Stimulated activated CD8-positive, alpha-beta memory T cell treated with anti-CD3 and anti-CD28 coated beads, Interleukin-4, amount 100 ng/mL, for 4 hours (primary cell): ENCODE measurements at places on chromosomes 16 and 17.

- no peak for DNase-seq
Measured at GRCh38 chr17:64502021-64502420, 4.1 kb downstream of the DDX5 start.

GRCh38 chr16:57299009-57299718 lies 14.7 kb upstream of the PLLP start:
- DNase-seq: no peak

DNA sequence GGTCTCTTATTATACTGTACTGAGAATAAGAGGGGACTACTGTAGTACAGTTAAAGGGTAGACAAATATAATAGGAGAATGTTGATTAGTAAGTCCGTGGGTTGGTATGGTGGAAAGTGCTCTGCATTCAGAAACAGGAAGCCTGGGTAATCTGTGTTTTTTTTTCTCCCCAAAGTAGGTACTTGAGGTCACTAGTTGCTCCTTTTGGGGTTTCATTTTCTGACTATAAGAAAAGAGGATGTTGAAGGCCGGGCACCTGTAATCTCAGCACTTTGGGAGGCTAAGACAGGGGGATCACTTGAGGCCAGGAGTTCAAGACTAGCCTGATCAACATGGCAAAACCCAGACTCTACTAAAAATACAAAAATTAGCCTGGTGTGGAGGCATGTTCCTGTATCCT lies 42.0 kb upstream of the MMD start:
- DNase-seq: no peak

GRCh38 chr17:36198831-36199465 lies 2.4 kb upstream of the CCL3L1 start:
- no peak for DNase-seq

GRCh38 chr16:58128711-58129096 lies 477 bp downstream of the CFAP20 start:
- no peak for DNase-seq

GRCh38 chr17:21210411-21211076 lies 3.4 kb downstream of the TMEM11 start:
- no peak for DNase-seq

GRCh38 chr17:83083368-83084201 lies 4.2 kb downstream of the METRNL start:
- DNase-seq: peak; percentile 74

GRCh38 chr16:54239456-54239855 lies 47.1 kb downstream of the IRX3 start:
- DNase-seq: no peak

GRCh38 chr16:48580925-48581500 lies 29.0 kb downstream of the N4BP1 start:
- no peak for DNase-seq

DNA sequence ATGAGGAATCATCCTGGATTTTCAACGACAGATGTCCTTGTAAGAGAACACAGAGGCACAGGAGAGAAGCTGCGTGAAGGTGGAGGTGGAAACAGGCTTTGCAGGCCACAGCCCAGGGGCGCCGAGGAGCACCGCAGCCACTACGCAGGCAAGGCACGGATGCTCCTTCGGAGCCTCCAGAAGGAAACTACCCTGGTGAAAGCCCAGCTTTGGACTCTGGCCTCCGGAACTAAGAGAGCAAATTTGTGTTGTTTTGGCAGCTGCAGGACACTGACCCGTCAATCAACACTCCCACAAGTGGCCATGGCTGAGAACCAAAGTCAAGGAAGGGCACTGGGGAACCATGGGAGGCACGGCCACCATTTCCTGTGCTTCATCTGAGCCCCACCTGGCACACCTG lies 3.4 kb downstream of the ARL16 start:
- DNase-seq: no peak

DNA sequence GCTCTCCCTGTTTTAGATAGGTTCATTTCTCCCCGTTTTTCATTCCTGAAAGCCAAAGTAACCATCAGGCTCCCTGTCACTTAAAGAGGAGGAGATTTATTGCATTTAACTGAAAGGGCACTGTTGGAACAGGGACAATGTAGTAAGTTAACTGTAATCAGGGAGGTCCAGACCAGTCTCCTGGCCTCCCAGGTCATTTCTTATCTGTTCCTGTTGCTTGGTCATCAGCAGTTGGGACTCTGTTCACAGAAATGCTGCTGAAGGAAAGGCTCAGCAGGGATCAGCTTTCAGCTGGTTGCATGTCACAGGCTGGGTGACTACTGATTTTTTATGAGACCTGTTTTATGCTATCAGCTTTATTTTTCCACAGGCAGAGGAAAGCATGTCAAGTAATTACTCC lies 622.6 kb upstream of the GOT2 start:
- no peak for DNase-seq

GRCh38 chr16:31179219-31179746 lies 656 bp upstream of the FUS start:
- no peak for DNase-seq

DNA sequence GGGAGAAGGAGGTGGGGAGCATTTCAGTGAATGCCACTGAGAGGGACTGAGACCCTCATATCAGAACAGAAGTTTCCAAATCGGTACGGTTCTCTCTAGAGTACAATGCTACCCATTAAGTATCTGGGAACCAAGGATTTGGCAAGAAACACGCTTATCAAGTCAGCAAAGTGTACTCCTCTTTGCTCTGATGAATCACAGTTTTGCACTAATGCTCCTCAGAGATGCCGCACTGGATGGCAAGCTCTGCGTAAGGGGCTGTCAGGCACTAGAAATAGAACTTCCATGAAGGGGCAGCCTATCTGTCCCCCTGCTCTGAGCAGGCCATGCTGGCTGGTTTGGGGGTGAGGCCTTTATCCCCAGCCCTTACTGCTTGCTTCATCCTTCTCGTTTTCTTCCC lies 4.8 kb upstream of the ABCC12 start:
- DNase-seq: no peak

DNA sequence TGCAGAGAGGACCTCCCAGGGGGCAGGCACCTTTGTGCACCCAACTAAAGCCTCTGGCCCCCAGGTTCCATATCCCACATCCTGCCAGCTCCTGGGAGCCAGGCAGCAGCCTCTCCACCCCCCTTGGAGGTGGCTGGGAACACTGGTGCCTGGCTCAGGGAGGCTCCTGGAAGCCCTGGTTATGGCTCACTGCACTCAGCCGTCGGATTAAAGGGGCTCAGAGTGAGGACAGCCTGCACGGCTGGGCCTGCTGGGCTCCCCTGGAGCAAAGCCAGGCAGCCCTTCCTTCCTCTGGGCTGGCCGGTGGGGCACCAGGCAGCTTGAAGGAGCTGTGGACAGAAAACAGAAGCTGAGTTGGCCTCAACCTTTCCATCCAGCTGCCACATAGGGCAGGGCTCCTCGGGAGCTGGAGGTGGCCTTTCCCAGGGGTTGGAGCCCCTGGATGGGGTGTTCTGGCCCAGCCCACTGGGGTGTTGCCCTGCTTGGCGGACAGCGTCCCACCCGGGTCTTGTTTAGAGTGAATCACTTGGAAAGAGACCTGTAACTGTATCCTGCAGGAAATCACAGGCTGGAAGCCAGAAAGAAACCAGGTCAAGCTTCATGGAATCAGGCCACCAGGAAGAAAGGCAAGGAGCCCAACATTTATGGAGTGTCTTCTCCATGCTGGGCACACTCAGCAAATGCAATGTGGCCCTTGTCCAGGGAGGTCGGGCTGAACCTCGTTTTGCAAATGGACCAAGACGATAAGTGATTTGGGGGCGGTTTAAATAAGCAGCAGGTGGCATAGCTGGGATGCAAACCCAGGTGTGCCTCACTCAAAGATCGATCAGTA lies 253.3 kb downstream of the SOX9 start:
- no peak for DNase-seq

- DNase-seq: peak; percentile 51
Measured at GRCh38 chr16:4358831-4359561, 7.9 kb upstream of the PAM16 start.

- DNase-seq: peak; percentile 89
Measured at GRCh38 chr17:76103274-76104139, at the start of gene EXOC7. EXOC7 (minus strand) TSS chr17:76103787; CDS start chr17:76103692, 95 bp downstream.

GRCh38 chr17:6305613-6306360 lies 129.1 kb downstream of the AIPL1 start:
- DNase-seq: no peak

DNA sequence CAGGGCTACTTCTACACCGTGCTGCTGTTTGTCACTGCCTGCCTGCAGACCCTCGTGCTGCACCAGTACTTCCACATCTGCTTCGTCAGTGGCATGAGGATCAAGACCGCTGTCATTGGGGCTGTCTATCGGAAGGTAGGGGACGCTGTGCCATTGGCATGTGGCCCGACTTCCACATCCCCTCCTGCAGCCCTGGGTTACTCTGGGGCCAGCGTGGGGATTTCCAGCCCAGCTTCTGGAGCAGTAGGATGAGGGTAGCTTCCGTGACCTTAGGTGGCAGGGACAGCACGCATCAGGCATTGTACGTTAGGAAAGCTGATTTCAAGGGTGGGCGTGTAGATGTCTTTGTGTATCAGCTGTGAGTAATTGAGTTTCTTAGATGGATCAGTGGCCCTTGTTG lies 96.5 kb downstream of the ABCC1 start:
- no peak for DNase-seq

GRCh38 chr17:59637611-59638310 lies 18.1 kb downstream of the CLTC start:
- DNase-seq: no peak

DNA sequence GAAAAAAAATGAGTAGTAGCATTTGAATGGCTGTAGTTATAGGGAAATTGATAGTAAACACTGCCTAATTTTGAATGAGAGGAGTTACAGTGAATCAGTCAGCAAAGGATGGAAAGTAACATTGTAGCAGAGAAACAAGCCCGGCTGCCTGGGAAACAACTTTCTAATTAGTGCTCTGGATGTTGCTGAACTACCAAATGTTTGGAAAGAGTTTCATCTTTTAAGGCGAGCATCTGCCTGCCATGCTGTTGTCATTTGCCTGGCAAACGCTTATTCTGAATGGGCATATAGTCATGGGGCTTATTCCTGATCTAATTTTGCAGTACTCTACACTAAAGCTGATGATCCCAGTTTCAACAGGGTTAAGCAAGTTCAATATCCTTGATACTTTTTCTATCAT lies 138.6 kb downstream of the CDH11 start:
- no peak for DNase-seq

GRCh38 chr16:57373117-57373947 lies 1.0 kb downstream of the CX3CL1 start:
- DNase-seq: no peak

DNA sequence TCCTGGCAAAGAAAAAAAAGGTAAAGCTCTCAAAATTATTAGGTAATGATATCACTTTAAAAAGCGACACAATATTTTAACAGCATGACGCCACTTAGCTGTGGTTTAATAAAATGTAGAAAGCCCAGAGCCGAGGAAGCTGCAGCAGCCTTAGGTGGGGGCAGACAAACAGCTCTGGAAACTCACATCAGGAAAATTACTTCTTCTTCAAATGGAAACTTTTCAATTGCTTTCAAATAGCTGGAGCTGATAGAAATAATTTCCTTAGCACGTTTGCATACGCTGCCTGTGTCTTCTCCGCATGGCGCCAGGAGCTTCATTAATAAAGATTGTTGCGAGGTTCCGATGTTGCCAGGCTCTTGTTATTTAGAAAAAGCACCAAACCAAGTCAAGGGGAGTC lies 835.3 kb upstream of the EEF2KMT start:
- DNase-seq: no peak
